Stimulated activated CD8-positive, alpha-beta memory T cell treated with anti-CD3 and anti-CD28 coated beads, Interleukin-12 subunit alpha, Interleukin-12 subunit beta, amount 100 ng/mL, for 4 hours (primary cell): ENCODE measurements at places on chromosomes 13 and 19.

DNA sequence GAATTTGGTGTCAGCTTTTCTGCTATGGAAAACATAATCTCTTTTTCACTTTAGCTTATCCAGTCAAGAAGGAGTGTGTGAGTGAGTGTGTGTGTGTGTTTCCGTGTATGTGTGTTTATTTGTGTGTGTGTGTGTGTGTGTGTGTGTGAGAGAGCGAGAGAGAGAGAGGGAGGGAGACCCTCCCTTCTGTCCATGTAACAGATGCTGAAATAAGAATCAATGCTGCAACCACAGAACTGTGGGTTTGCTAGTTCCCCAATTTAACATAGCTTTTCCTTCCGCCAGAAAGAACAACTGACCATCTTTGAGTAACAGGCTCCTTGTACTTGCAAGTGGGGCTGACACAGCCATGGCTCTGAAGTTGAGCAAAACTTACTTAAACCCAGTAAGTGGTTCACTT, 5.2 kb downstream of the LCP1 start:
- DNase-seq: no peak

DNA sequence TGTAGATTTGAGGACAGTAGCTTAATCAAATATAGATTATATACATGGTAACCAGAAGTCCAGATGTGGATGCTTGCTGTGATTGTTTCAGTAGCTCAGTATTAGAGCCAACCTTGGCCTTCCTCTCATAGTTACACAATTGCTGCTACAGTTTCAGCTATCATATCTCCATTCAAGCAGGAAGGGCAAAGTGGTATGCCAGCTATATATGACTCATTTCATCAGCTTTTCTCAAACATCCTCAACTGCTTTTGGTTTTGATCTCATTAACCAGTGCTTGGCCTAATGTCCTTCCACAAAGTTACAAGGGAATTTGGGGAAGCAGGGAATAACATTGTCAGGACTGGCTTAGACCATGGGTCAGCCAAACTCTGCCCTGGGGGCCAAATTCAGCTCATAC, 73.0 kb upstream of the MAB21L1 start:
- DNase-seq: no peak

GRCh38 chr19:52778811-52779210, 7.8 kb downstream of the ZNF600 start:
- peak; percentile 42 for DNase-seq

DNA sequence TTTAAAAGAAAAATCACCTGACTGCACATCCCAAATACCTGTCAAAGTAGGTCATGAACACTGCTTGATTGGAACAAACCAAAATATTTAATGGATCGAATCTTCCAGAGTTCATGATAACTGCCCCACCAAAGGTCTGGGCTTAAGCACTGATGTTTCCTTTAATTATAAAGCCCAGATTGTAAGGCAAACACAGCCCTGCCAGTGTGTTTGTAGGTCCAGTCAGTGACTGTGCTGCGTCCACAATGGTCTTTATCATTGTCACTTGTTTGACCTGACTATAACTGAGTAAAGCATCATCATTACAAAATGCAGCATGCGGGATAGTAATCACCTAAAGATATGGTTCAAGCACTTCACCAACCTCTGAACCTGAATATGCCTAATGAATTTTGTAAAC, 63.3 kb downstream of the IRS2 start:
- no peak for DNase-seq

- DNase-seq: no peak
Observed at GRCh38 chr13:40639221-40639681, 27.2 kb downstream of the FOXO1 start.

- no peak for DNase-seq
Observed at GRCh38 chr13:97911311-97912138, 42.0 kb upstream of the IPO5 start.

- no peak for DNase-seq
Observed at GRCh38 chr13:22235950-22236290, 565.0 kb downstream of the FGF9 start.

GRCh38 chr13:60836821-60837220, 439.8 kb downstream of the TDRD3 start:
- no peak for DNase-seq

DNA sequence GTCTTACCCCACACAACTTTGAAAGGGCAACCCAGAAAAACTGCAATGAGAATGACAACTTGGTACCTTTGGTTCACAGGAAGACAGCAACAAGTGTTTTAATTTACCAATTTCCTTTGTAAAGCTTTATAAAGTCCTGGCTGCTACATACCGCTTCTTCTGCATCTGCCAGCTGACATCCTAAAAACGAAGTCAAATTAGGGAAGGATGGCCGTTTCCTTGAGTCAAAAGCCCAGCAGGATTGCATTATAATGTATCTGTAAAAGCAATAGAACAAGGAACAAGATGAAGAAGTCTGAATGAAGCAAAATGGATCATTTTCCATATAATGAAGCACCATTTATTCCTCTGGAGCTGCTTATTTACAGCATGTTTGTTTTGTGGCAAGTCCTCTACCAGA, 25.8 kb upstream of the URAD start:
- no peak for DNase-seq

DNA sequence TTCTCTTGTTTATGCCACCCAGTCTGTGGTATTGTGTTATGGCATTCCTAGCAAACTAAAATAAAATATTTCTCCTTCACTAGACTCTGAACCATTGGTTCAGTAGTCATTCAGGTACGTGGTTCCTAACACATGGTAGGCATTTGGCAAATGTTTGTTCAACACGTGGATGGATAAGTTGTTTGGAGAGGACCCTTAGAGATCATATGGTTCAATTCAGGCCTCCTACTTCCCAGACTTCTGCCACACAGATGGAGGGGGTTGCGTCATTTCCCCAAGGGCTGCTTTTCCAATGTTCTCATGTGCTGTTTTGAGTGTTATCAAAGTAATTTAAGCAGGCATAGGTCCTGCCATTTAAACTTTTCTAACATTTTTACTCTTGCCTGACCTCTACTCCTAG, 6.7 kb downstream of the CXCL17 start:
- no peak for DNase-seq

GRCh38 chr13:113075711-113076110, 29.9 kb upstream of the F7 start:
- DNase-seq: no peak

DNA sequence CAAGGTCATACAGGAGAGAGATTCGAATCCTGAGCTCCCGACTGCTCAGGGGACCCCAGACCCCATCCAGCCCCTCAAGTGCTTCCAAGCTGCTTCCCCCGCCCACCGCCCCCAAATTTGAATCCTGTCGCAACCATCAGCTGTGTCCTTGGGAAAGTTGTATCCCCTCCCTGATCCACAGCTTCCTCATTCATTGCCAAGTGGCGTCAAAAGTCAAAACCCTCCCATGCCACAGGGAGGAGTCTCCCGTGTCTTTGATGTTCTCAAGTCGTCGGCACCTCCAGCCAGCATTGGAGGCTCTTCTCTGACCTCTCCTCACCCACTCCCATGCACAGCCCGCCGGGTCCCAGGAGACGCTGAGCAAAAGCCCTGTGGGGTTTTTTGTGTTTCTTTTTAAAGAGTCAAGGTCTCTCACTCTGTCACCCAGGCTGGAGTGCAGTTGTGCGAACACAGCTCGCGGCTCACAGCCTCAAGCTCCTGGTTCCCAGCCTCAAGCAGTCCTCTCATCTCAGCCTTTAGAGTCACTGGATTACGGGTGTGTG, 2.8 kb upstream of the IFI30 start:
- DNase-seq: no peak

DNA sequence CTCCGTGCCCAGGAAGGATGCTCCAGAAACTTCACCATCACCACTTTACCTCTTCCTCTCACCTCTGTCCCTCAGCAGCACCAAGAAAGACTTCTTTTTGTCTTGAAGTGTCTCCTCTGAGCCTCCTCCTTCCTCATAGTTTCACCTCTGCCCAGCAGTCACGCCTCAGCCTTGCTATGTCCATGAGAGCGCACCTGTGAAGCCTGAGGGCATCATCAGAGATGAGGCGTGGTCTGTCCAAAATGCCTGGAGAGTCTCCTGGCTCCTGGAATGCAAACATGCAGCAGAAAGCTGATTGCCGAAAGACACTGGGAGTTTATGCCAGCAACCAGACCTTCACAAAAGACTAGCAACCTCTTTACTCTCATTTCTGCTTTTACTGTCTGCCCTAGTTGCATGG, 336.6 kb downstream of the TEX29 start:
- DNase-seq: no peak

- no peak for DNase-seq
Observed at GRCh38 chr19:45767881-45768654, 984 bp downstream of the SIX5 start.

GRCh38 chr19:11530432-11530831, 1.5 kb upstream of the ECSIT start:
- no peak for DNase-seq

DNA sequence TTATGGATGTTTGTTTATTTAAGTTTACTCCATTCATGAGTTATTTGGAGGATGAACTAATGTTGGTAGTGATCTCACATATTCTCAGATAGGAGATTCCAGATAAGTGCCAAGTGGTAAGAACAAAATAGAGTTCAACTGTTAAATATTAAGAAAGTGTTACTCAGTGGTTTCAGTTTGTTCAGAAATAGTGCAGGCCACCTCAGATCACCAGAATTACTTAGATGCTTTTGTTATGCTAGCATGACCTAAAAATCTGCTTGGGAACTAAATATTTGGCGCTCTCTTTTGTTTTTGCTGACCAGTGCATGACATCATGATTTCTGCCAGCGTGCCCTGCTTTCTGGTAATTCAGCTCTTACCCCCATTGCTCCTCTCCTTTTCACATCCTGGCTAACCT, 15.6 kb downstream of the CLDN10 start:
- DNase-seq: no peak

GRCh38 chr13:40485611-40486517, 180.6 kb downstream of the FOXO1 start:
- peak; percentile 34 for DNase-seq

DNA sequence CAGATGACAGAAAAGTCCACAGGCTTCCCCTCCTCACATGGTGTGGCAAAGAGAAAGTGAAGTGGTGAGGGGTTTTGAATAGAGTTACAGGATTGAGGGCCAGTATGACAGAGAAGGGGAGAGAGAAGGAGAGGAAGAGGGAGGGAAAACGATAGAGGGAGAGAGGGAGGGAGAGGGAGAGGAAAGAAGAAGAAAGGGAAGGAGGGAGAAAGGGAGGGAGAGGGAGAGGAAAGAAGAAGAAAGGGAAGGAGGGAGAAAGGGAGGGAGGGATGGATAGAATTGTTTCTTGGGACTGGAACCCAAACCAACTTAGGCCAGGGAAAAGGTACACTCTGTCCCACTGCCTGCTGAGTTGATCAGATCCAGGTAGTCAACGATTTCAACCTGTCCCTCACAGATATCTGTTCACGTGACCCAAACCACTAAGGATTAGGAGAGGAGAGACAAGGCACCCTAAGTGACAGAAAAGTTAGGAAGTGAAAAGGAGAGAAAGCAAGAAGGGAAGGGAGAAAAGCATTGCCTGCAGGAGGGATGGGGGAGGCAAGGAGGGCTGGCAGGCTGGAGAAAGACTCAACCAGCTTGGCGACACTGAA, 8.1 kb upstream of the IGFL3 start:
- no peak for DNase-seq

GRCh38 chr13:65063753-65064152, 2166.4 kb downstream of the PCDH9 start:
- no peak for DNase-seq

DNA sequence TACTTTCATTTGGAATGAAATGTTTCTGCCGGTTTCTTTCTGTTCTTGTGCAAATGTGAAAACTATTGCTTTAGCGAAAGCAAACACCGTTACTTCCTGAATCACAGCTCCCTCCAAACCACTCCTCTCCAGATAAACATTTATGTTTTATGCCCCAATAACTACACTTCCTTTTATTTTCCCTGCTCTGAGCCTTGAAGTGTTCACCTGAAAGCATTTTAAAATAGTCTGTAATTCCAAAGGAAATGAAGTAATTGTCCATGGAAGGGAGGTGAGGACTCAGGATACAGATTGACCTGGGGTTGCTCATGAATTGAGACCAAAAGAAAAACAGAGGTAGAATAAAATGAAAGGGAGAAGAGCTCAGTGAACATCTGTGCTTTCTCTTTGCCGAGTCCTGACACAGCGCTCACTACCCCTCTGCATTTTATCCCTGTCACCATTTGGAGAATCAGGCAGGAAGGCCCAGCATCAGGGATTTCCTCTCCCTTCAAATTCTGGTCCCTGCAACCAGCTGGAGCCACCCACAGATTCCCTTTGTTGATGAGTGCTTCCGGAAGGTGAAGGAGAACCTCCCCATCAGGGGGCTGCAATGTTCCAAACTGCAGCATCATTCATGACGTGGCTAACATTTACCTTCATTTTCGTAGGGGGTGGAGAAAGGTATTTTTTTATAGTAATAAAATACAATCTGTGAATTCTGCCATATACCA, 171.9 kb downstream of the ITGBL1 start:
- no peak for DNase-seq

DNA sequence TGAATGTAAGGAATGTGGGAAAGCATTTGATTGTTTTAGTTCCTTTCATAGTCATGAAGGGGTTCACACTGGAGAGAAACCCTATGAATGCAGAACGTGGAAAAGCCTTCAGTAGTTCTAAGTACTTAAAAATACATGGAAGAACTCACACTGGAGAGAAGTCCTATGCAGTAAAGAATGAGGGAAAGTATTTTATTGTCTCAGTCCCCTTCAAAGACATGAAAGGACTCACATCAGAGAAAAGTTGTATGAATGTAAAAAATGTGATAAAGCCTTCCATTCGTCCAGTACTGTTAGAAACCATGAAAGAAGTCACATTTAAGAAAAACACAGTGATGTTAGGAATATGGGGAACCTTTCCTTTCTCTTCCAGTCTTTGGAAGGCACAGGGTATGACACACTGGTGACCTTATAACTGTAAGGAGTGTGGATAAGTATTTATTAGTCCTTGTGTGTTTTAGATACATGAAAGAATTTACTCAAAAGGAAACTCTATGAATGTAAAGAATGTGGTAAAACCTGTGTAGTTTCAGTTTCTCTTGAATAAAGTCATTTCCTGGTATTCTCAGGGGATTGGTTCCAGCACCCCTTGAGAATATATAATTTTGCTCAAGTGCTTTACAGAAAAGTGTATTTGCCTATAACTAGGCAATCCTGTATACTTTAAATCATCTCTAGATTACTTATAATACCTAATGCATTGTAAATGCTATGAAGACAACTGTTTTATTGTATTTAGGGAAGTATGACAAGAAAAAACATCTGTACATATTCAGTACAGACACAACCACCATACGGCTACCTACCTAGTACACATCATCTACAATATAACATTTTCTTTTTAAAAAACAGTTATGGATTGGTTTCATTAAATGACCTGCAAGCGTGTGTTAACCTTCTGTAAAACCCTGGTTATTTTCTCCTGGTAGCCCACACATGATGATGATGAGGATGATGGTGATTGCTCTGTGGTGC, 52.8 kb downstream of the ZNF823 start:
- no peak for DNase-seq
